A549 treated with Hydrocortisone at 1 μM for 4 hours (cell line): ENCODE measurements at places on chromosomes 4 and X. TPM values are rescaled to one million over a fixed set of nuclear protein-coding genes. Genes with fewer than 3 reads are reported as not detected.

GATB gene
- total RNA-seq = 10.1 to 12.3 TPM (median 11.0 TPM) in 5 replicates

KCNE5 gene
- total RNA-seq = 0.09 to 0.20 TPM (median 0.13 TPM) in 3 of 5 replicates, not detected in the others

GAGE2A gene
- total RNA-seq = not detected in 5 replicates

CFAP99 gene
- 0.12 to 0.24 TPM (median 0.18 TPM) in 3 of 5 replicates, not detected in the others for total RNA-seq

CMC4 gene
- 14.1 to 18.3 TPM (median 16.6 TPM) in 5 replicates for total RNA-seq

RTL3 gene
- 0.06 to 0.14 TPM (median 0.08 TPM) in 5 replicates for total RNA-seq

SATL1 gene
- not detected in 5 replicates for total RNA-seq

ETDA gene
- not detected in 5 replicates for total RNA-seq

SULT1E1 gene
- not detected in 5 replicates for total RNA-seq

MSX1 gene
- 5.3 to 8.9 TPM (median 8.6 TPM) in 5 replicates for total RNA-seq

AFM gene
- not detected in 5 replicates for total RNA-seq

UGT2B10 gene
- 0.06 TPM in 1 of 5 replicates, not detected in the others for total RNA-seq

ARMCX2 gene
- total RNA-seq = 0.05 to 0.16 TPM (median 0.07 TPM) in 4 of 5 replicates, not detected in the other

MAGEC2 gene
- total RNA-seq = not detected in 5 replicates

MAGEA1 gene
- 0.05 to 0.09 TPM (median 0.06 TPM) in 4 of 5 replicates, not detected in the other for total RNA-seq

ADGRL3 gene
- 0.02 to 0.07 TPM (median 0.03 TPM) in 4 of 5 replicates, not detected in the other for total RNA-seq

RAB39B gene
- total RNA-seq = 0.65 to 0.93 TPM (median 0.73 TPM) in 5 replicates

DKK2 gene
- not detected in 5 replicates for total RNA-seq

CSAG1 gene
- total RNA-seq = 0.17 to 0.40 TPM (median 0.17 TPM) in 3 of 5 replicates, not detected in the others
